ENCODE measurements at places on chromosomes 13 and 19. TPM values are rescaled to one million over a fixed set of nuclear protein-coding genes. Genes with fewer than 3 reads are reported as not detected.

DNA sequence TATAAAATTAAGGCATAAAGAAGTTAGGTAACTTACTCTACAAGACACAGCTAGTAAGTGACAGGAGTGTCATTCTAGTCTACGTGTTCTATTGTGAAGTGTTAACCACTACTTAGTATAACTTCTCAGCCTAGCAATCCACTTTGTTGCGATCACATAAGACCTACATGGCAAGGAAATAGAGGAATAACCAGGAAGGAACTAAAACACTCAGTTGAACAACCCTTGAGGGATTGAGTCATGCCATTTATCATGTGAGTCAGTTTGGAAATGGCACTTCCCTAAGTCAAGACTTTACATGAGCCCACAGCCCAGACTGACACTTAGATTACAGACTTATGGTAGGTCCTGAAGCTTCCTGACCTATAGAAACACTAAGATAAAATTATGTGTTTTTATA lies 279.5 kb upstream of the PCDH20 start:
- H3K27me3 ChIP-seq = no peaks in the 10 kb centered on the region
- no peaks in the 10 kb centered on the region for H3K36me3 ChIP-seq
- DNase-seq = peak; percentile 4
- no peak overlapping the region for H3K4me3 ChIP-seq

DNA sequence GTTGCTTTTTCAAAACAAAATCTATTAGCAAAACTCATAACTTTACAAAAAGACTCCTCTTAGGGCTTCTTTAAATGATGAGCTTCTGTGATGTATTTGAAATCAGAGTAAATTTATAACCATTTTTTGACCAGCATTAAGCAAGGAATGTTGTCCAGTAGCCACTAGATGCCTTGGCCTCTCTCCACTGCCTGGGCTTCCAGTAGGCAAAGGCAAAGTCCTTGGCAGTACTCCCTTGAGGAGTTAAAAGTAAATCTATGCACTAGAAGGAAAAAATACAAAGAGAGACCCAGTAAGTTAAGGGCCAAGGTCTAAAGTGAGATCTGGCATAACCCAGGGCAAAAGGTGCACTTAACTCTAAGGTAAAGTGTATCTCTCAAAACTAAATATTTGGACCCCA lies 9.5 kb downstream of the SERPINE3 start:
- H3K4me3 ChIP-seq = no peak overlapping the region
- H3K27me3 ChIP-seq = no peaks in the 10 kb centered on the region
- no peaks in the 10 kb centered on the region for H3K4me1 ChIP-seq
- no peak overlapping the region for H3K27ac ChIP-seq

DNA sequence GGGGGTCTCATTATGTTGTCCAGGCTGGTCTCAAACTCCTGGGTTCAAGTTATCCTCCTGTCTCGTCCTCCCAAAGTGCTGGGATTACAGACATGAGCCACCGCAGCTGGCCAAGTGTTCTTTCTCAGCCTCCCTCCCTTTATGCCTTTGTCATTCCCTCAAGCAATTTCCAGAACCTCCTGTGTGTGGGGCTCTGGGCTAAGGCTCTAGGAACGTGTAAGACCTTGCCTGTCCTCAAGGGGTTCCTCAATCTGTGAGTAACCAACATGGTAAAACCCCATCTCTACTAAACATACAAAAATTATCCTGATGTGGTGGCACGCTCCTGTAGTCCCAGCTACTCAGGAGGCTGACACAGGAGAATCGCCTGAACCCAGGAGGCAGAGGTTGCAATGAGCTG lies 15.5 kb upstream of the SPACA4 start:
- no peak overlapping the region for H3K27ac ChIP-seq
- no peak overlapping the region for H3K4me3 ChIP-seq
- no peaks in the 10 kb centered on the region for H3K27me3 ChIP-seq
- no peak for DNase-seq

LENG9 gene
- 9.0 TPM for total RNA-seq

GRCh38 chr19:15256708-15257331 lies 24.6 kb upstream of the EPHX3 start:
- H3K27me3 ChIP-seq = no peaks in the 10 kb centered on the region
- no peak overlapping the region for H3K4me3 ChIP-seq
- peaks cover 5% of the 10 kb centered on the region for H3K36me3 ChIP-seq
- DNase-seq = no peak

CGB7 gene
- 5.4 TPM for total RNA-seq

CEACAM20 gene
- not detected for total RNA-seq

GRCh38 chr13:104750377-104750776 lies 1684.2 kb upstream of the SLC10A2 start:
- no peak overlapping the region for H3K4me3 ChIP-seq
- no peaks in the 10 kb centered on the region for H3K36me3 ChIP-seq
- H3K27me3 ChIP-seq = no peaks in the 10 kb centered on the region
- H3K4me1 ChIP-seq = no peaks in the 10 kb centered on the region
- no peak overlapping the region for H3K27ac ChIP-seq
- no peak for DNase-seq

DNA sequence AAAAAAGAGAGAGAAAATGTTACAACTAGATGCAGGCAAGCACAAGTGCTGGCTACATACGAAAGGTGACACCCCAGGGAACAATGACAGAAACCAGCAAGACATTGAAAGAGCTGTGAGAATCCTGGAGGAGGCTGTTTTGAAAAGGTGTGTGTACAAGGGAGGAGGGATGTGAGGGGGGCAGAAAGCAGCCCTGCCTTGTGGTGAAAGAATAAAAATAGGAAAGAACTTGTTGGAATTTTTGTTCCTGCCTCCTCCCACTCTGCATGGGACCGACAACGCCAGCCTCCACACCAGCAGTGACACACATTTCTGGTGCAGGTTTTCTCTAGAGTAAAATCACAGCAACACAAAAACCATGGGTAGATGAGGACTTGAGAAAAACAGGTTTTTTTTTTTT lies 1258.6 kb downstream of the PCDH9 start:
- DNase-seq = no peak
- no peaks in the 10 kb centered on the region for H3K4me1 ChIP-seq
- H3K27me3 ChIP-seq = no peaks in the 10 kb centered on the region
- H3K27ac ChIP-seq = no peak overlapping the region

- no peak overlapping the region for H3K4me3 ChIP-seq
- no peaks in the 10 kb centered on the region for H3K27me3 ChIP-seq
- no peak for DNase-seq
- no peak overlapping the region for H3K27ac ChIP-seq
Observed at GRCh38 chr19:34432797-34433196, 4.6 kb downstream of the UBA2 start.

ACP5 gene
- 1.2 TPM for total RNA-seq

DNA sequence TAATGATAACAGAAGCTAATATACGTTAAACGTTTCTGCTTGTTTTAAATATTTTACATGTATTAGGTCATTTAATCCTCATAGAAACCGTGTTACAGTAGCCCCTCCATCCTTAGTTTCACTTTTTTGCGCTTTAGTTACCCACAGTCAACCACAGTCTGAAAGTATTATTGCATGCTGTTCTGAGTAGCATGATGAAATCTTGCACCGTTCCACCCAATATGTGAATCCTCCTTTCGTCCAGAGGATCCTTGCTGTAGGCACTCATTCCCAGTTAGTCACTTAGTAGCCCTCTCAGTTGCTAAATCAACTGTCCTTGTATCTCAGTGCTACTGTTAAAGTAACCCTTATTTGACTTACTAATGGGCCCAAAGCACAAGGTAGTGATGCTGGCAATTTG lies 257.8 kb downstream of the ENOX1 start:
- H3K4me3 ChIP-seq = no peak overlapping the region
- no peaks in the 10 kb centered on the region for H3K36me3 ChIP-seq
- no peak overlapping the region for H3K27ac ChIP-seq
- DNase-seq = no peak

GNA15 gene
- total RNA-seq = 1.5 TPM

MEIOSIN gene
- 2.1 TPM for total RNA-seq

GRCh38 chr19:55303477-55303876 lies 19.7 kb downstream of the BRSK1 start:
- peaks cover 13% of the 10 kb centered on the region for H3K36me3 ChIP-seq
- H3K27ac ChIP-seq = no peak overlapping the region
- no peaks in the 10 kb centered on the region for H3K4me1 ChIP-seq
- DNase-seq = no peak
- H3K4me3 ChIP-seq = no peak overlapping the region
- H3K27me3 ChIP-seq = no peaks in the 10 kb centered on the region

GRCh38 chr13:27952876-27953675 lies 16.0 kb downstream of the CDX2 start:
- H3K4me1 ChIP-seq = peaks cover 9% of the 10 kb centered on the region
- H3K27me3 ChIP-seq = no peaks in the 10 kb centered on the region
- H3K27ac ChIP-seq = peak overlapping the region; percentile 56
- DNase-seq = no peak

- peak; percentile 41 for DNase-seq
- no peaks in the 10 kb centered on the region for H3K36me3 ChIP-seq
- no peak overlapping the region for H3K4me3 ChIP-seq
- H3K4me1 ChIP-seq = peaks cover 3% of the 10 kb centered on the region
- H3K27me3 ChIP-seq = no peaks in the 10 kb centered on the region
Observed at GRCh38 chr19:34662919-34663318, 14.0 kb downstream of the SCGB2B2 start.

DNA sequence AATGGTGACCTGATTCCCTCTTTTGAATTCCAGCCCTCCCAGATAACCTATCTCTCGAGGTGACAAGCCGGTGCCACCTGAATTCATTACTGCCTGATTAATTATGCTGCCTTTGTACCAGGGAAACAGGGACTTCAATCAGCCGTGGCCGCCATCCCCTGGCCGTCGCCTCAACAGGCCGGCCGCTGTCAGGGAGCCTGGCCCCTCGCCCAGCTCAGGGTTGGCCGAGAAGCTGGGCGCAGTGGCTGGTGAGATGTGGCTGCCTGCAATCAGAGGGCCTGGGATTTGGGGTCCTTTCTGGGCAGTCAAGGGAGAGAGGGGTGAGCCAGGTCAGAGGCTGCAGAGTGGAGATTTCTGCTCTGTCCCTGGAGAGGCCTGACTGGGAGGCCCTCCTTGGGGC lies 91.2 kb downstream of the KCTD15 start:
- no peak for DNase-seq
- no peak overlapping the region for H3K27ac ChIP-seq
- H3K4me1 ChIP-seq = no peaks in the 10 kb centered on the region
- no peak overlapping the region for H3K4me3 ChIP-seq
- H3K27me3 ChIP-seq = no peaks in the 10 kb centered on the region

- H3K4me3 ChIP-seq = no peak overlapping the region
- H3K36me3 ChIP-seq = no peaks in the 10 kb centered on the region
- no peak overlapping the region for H3K27ac ChIP-seq
- H3K4me1 ChIP-seq = no peaks in the 10 kb centered on the region
- H3K27me3 ChIP-seq = no peaks in the 10 kb centered on the region
Observed at GRCh38 chr13:50721672-50721992, 121.9 kb downstream of the DLEU7 start.

DNA sequence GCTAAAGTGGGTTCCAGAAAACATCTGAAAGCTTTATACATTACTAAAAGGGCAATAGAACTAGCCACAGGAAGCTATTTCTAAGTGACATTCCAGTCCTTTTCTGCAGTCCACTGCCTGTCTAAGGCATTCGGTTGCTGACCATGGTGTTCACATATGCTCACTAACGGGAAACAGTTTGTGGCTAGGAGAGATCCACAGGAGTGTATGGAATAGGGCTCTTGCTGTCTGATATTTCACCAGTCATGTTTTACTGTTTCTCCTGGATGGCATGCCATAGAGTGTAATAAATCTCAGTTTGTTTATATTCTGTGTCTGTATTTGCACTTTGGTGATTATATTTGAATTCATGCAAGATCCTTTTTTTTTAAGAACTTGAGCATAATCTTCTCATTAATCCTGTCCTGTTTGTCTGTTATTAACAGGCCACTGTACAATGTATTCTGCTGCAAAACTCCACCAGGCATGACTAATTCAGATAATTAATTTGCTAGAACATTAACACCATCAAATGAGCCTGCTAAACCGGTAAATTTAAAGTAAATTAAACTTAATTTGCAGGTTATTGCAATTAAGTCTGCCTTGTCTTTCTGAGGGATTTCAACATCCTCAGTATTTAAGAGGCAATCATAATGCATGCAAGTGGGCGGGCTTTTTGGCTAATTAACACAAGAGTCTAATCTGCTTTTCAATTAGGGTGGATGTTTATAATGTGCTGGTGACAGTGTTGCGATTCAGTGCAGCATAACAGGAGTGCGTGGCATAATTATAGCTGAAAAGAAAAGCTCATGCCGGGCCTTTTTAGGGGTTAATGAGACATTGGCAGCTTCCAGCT lies 201.3 kb downstream of the POU4F1 start:
- no peaks in the 10 kb centered on the region for H3K4me1 ChIP-seq
- no peaks in the 10 kb centered on the region for H3K27me3 ChIP-seq
- no peak for DNase-seq
- no peaks in the 10 kb centered on the region for H3K36me3 ChIP-seq
- no peak overlapping the region for H3K27ac ChIP-seq

- no peak for DNase-seq
- H3K4me3 ChIP-seq = no peak overlapping the region
- no peaks in the 10 kb centered on the region for H3K27me3 ChIP-seq
Observed at GRCh38 chr19:13992025-13992424, 14.1 kb downstream of the RFX1 start.

- H3K4me3 ChIP-seq = peak overlapping the region; percentile 96
- H3K27ac ChIP-seq = peak overlapping the region; percentile 84
- H3K27me3 ChIP-seq = no peaks in the 10 kb centered on the region
- no peaks in the 10 kb centered on the region for H3K36me3 ChIP-seq
Observed at GRCh38 chr19:2149980-2150793, 1.2 kb downstream of the AP3D1 start.

S1PR4 gene
- total RNA-seq = 0.71 TPM

GRCh38 chr13:52371736-52372247 lies 34.2 kb downstream of the THSD1 start:
- no peak overlapping the region for H3K27ac ChIP-seq
- peak; percentile 37 for DNase-seq
- no peaks in the 10 kb centered on the region for H3K36me3 ChIP-seq
- H3K4me1 ChIP-seq = peaks cover 19% of the 10 kb centered on the region

GRCh38 chr13:51397262-51397941 lies 55.4 kb downstream of the INTS6 start:
- H3K4me3 ChIP-seq = no peak overlapping the region
- H3K27me3 ChIP-seq = no peaks in the 10 kb centered on the region
- no peak for DNase-seq
- H3K27ac ChIP-seq = no peak overlapping the region
- no peaks in the 10 kb centered on the region for H3K4me1 ChIP-seq
- H3K36me3 ChIP-seq = no peaks in the 10 kb centered on the region

GRCh38 chr19:16197188-16197621 lies 506 bp upstream of the AP1M1 start:
- DNase-seq = no peak
- H3K4me3 ChIP-seq = peak overlapping the region; percentile 98
- peak overlapping the region; percentile 76 for H3K27ac ChIP-seq
- peaks cover 43% of the 10 kb centered on the region for H3K4me1 ChIP-seq
- no peaks in the 10 kb centered on the region for H3K27me3 ChIP-seq

DNA sequence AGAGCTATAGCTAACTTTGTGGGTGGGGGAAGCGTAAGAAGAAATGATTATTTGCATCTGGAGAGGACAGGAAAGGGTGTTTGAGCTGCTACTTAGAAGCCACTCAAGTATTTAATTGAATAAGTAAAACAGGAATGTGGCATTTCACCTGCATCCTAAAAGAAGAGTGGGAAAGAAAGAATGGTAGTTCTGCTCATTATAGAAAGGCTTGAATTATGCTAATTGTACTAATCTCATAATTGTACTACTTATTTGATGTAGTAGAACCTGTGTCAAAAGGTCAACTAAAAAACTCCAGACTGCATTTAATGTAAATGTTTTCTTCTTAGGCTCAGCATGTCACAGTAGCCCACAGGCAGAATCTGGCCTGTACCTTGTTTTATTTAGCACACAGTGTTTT lies 113.6 kb downstream of the RNF17 start:
- H3K27ac ChIP-seq = no peak overlapping the region
- no peaks in the 10 kb centered on the region for H3K36me3 ChIP-seq
- no peaks in the 10 kb centered on the region for H3K4me1 ChIP-seq
- H3K27me3 ChIP-seq = no peaks in the 10 kb centered on the region
- no peak for DNase-seq

ARMC6 gene
- total RNA-seq = 34.7 TPM

NOTCH3 gene
- total RNA-seq = 39.4 TPM

Measured in HCT116 (cell line).